Astrocyte (in vitro differentiated cells and primary cell): ENCODE measurements at places on chromosomes 13 and 19. TPM values are rescaled to one million over a fixed set of nuclear protein-coding genes. Genes with fewer than 3 reads are reported as not detected.
A peak's percentile ranks its signal among the peaks of the same experiment; 100 is the strongest.

MCEMP1 gene
- not detected in 2 replicates for total RNA-seq

TGFBR3L gene
- 2.8 and 4.6 TPM in 2 replicates for total RNA-seq

FFAR1 gene
- total RNA-seq: not detected in 2 replicates

PCDH9 gene
- 10.3 and 10.4 TPM in 2 replicates for total RNA-seq

CEBPG gene
- total RNA-seq: 31.7 and 34.0 TPM in 2 replicates

ZNF177 gene
- total RNA-seq: 1.2 and 1.7 TPM in 2 replicates

CALR3 gene
- total RNA-seq: not detected in 2 replicates

PTPRH gene
- total RNA-seq: 0.99 and 1.0 TPM in 2 replicates

WBP4 gene
- 10.4 and 10.6 TPM in 2 replicates for total RNA-seq

GRCh38 chr19:5417495-5418436, 37.5 kb upstream of the ZNRF4 start:
- DNase-seq: no peak
- no peaks in the 10 kb centered on the region for H3K4me1 ChIP-seq
- no peak overlapping the region for H3K4me3 ChIP-seq
- H3K27me3 ChIP-seq: peaks cover 21% of the 10 kb centered on the region
- no peak overlapping the region for H3K27ac ChIP-seq

- no peaks in the 10 kb centered on the region for H3K4me1 ChIP-seq
- no peaks in the 10 kb centered on the region for H3K27me3 ChIP-seq
- no peak overlapping the region for H3K4me3 ChIP-seq
These were observed 195.8 kb downstream of the RAP2A start for GRCh38 chr13:97629601-97630272.

GRCh38 chr13:67509018-67509417, 278.9 kb upstream of the PCDH9 start:
- DNase-seq: peak; percentile 11
- H3K4me1 ChIP-seq: no peaks in the 10 kb centered on the region
- H3K36me3 ChIP-seq: no peaks in the 10 kb centered on the region
- H3K27me3 ChIP-seq: no peaks in the 10 kb centered on the region
- H3K4me3 ChIP-seq: no peak overlapping the region
- no peak overlapping the region for H3K27ac ChIP-seq

GRCh38 chr13:106233134-106233735, 302.2 kb downstream of the EFNB2 start:
- H3K27me3 ChIP-seq: no peaks in the 10 kb centered on the region
- no peak overlapping the region for H3K27ac ChIP-seq
- no peaks in the 10 kb centered on the region for H3K4me1 ChIP-seq
- no peak for DNase-seq

- no peak overlapping the region for H3K27ac ChIP-seq
- no peak overlapping the region for H3K4me3 ChIP-seq
- H3K36me3 ChIP-seq: no peaks in the 10 kb centered on the region
These were observed 77.9 kb upstream of the FLT1 start for GRCh38 chr13:28572871-28573270.

DNA sequence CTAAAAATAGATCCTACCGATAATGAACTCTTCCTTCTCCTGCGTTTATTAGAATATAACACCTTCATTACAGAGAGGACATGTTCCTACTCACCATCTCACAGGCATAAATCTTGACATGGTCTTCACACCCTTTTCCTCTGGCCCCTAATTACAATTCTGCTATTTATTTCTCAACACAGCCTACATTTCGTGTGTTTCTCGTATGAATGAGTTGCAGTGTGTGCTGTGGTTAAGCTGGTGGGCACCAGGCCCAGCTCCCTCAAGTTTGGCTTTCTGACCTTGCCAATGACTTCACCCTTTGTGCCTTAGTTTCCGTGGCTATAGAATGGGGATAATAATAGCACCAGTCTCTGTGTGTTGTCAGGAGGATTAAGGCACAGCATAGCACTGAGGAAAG, 12.3 kb upstream of the KATNAL1 start:
- H3K27ac ChIP-seq: no peak overlapping the region
- no peaks in the 10 kb centered on the region for H3K36me3 ChIP-seq

- H3K27ac ChIP-seq: no peak overlapping the region
- H3K36me3 ChIP-seq: peaks cover 16% of the 10 kb centered on the region
- no peaks in the 10 kb centered on the region for H3K27me3 ChIP-seq
- H3K4me1 ChIP-seq: peaks cover 13% of the 10 kb centered on the region
These were observed 57.5 kb downstream of the SERP2 start for GRCh38 chr13:44431150-44431549.

- no peaks in the 10 kb centered on the region for H3K27me3 ChIP-seq
- no peak overlapping the region for H3K27ac ChIP-seq
- no peaks in the 10 kb centered on the region for H3K36me3 ChIP-seq
- H3K4me1 ChIP-seq: no peaks in the 10 kb centered on the region
These were observed 3.4 kb upstream of the PTBP1 start for GRCh38 chr19:793806-794205.

DNA sequence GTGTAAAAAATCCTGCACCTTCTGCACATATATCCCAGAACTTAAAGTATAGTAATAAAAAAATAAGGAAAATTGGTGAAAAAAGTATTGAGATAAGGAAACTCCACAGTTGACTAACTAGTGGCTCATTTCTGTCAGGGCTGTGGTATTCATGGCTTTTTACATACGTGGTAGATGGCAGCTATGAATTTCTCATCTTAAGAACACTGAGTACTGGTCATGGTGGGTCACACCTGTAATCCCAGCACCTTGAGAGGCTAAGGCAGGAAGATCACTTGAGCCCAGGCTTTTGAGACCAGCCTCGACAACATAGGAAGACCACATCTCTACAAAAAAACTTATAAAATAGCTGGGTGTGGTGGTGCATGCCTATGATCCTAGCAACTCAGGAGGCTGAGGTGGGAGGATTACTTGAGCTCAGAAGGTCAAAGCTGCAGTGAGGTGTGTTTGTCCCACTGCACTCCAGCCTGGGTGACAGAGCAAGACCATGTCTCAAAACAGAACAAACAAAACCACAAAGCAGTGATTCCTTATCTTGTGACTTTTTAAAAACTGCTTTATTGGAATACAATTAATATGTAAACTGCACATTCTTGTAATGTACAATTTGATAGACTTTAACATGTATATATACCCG, 16.8 kb downstream of the SLAIN1 start:
- no peak overlapping the region for H3K27ac ChIP-seq
- no peaks in the 10 kb centered on the region for H3K4me1 ChIP-seq
- H3K36me3 ChIP-seq: no peaks in the 10 kb centered on the region
- no peak for DNase-seq

DNA sequence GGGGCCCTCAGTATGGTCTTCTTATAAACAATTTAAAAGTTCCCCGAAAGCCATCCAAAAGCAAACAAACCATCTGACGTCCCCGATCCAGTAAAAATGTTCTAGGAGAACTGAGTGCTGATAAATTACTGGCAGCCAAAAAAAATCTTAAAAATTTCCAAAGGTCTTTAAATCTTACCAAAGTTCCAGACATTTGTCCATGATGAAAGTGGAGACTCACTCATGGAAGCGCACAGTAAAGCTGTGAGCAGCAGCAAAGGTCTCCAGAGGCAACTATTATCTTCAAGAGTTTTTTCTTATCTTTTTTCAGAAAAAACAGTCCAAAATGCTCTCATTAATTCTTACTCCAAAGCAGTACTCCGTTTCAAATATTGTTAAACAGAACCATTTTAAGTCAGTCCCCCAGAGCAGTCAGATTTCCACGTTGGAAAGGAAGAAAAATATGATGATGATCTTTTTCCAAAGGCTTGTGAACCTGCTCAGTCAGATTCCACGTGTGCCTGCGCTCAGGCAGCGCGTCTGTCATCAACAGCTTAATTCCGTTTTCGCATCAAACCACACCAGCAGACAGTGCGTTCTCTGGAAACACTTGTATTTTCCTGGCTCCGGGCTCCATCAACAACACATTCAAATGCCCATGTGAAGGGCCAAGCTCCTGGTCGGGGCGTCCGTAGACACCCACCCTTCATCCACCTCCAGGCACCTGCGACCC, 85.4 kb downstream of the COL4A1 start:
- no peaks in the 10 kb centered on the region for H3K27me3 ChIP-seq
- no peak overlapping the region for H3K4me3 ChIP-seq
- peaks cover 31% of the 10 kb centered on the region for H3K4me1 ChIP-seq
- no peak for DNase-seq

DNA sequence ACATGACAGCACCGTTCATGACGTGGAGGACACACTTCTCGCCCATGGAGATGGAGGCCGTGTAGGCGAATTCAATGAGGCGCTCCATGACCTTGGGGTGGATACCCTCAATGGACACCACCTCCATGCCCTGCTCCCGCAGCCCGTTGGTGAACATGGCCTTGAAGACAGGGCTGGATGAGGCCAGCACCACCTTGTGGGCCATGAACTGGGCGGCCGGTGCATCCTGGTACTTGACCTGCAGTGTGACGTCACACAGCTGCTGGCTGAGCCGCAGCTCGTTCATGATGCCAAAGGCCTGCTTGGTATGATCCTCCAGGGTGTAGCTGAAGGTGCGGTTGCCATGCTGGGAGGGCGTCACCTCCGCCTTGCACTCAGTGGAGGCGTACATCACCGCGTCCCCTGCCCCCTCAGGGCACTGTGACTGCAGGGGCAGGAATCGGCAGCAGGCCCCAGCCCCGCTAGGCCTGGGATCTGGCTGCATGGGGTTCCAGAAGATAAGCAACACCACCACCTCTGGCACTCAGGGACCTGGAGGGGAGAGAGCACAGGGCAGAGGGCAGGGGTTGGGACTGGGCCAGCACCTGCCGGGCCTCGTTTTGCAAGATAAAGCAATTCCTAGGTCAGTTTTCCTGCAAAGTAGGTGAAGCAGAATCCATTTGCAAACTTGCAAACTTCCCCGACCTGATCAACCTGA, 3.5 kb downstream of the KEAP1 start:
- peaks cover 10% of the 10 kb centered on the region for H3K36me3 ChIP-seq
- no peak overlapping the region for H3K4me3 ChIP-seq
- no peak for DNase-seq
- H3K27ac ChIP-seq: no peak overlapping the region
- peaks cover 7% of the 10 kb centered on the region for H3K4me1 ChIP-seq
- no peaks in the 10 kb centered on the region for H3K27me3 ChIP-seq
